ENCODE measurements at places on chromosomes 1 and 21. TPM values are rescaled to one million over a fixed set of nuclear protein-coding genes. Genes with fewer than 3 reads are reported as not detected.

MAP7D1 gene
- polyA plus RNA-seq: 236 TPM

GNG4 gene
- not detected for polyA plus RNA-seq

EPHA10 gene
- 0.11 TPM for polyA plus RNA-seq

PTPN7 gene
- polyA plus RNA-seq: 0.19 TPM

TDRKH gene
- 2.7 TPM for polyA plus RNA-seq

KRTAP19-1 gene
- polyA plus RNA-seq: not detected

MAD2L2 gene
- 54.2 TPM for polyA plus RNA-seq

S100PBP gene
- 5.8 TPM for polyA plus RNA-seq

- peak; percentile 84 for DNase-seq
These were observed 10.0 kb upstream of the ARHGAP29 start for GRCh38 chr1:94247138-94248094.

DNA sequence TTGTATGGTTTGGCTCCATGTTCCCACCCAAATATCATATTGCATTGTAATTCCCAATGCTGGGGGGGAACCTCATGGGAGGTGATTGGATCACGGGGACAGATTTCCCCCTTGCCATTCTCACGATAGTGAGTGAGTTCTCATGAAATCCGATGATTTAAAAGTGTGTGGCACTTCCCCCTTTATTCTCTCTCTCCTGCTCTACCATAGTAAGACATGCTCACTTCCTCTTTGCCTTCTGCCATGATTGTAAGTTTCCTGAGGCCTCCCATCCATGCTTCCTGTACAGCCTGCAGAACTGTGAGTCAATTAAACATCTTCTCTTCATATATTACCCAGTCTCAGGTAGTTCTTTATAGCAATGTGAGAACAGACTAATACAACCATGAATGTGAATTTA, 211.6 kb upstream of the NR5A2 start:
- DNase-seq: no peak

DNA sequence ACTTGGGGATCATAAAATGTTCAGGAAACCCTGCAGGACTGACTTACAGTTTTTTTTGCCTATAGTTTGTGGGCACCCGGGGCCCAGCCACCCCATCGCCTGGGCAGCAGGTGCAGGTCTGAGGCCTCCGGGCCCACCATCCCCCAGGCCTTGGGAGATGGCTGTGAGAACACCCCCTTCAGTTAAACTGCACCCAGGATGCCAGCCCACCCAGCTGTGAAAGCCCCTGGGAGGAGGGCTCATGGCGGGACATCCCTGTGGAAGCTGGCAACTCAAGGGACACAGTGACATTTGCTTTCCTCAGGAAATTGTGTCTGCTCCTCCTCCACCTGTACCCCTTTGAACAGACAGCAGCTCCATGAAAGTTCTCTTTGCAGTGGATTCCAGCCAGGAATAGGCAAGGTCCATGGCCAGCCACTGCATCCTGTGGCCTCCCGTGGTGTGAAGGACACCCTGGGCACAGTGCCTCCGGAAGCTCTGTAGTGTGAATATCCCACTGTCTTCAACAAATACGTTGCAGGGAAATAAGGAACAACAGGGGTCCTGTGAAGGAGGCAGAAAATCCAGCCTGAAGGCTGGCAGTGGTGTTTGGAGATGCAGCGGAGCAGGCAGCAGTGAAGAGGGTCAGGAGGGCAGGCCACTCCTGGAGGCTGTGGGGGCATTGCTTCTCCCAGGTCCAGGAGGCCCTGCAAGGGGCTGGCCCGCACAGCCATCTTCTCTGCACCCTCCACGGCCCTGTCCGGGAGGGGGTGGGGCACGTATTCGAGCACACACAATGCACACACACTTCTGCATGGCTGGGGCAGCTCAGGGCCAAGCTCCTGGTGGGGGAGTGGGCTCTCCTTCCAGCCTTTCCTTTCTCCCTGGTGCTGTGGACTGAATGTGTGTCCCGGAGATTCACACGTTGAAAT, 2.1 kb upstream of the OBSCN start:
- no peak for DNase-seq

- no peak for DNase-seq
These were observed 101.7 kb downstream of the KIF26B start for GRCh38 chr1:245256528-245256927.

DNA sequence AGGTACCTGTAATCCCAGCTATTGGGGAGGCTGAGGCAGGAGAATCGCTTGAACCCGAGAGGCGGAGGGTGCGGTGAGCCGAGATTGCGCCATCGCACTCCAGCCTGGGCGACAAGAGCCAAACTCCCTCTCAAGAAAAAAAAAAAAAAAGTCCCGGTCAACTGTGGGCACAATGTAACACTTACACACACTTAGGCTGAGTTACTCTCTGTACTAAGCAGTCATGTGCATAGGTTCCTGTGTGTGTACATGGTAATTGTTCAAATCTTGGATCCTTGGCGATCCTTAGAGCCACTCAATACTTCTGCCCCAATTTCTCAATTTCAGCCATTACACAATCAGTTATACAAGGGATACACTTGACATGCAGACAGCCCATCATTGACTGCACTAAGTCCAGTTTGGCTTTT, 11.6 kb downstream of the SDCCAG8 start:
- no peak for DNase-seq

- no peak for DNase-seq
These were observed 41.0 kb upstream of the RASAL2 start for GRCh38 chr1:178052650-178053461.

GRCh38 chr1:202692959-202693555, 17.2 kb downstream of the SYT2 start:
- DNase-seq: peak; percentile 68

GRCh38 chr1:187721216-187721615, 892.5 kb downstream of the PLA2G4A start:
- DNase-seq: no peak

All from heart left ventricle (tissue), 16 donors.